ENCODE measurements at places on chromosomes 1 and 21.

GRCh38 chr1:55490547-55490946 is 275.4 kb upstream of the USP24 start:
- no peak for DNase-seq

GRCh38 chr1:226470921-226471866 is 63.3 kb upstream of the PARP1 start:
- DNase-seq, result no peak

GRCh38 chr1:235075048-235075776 is 53.4 kb downstream of the TOMM20 start:
- DNase-seq, result no peak

DNA sequence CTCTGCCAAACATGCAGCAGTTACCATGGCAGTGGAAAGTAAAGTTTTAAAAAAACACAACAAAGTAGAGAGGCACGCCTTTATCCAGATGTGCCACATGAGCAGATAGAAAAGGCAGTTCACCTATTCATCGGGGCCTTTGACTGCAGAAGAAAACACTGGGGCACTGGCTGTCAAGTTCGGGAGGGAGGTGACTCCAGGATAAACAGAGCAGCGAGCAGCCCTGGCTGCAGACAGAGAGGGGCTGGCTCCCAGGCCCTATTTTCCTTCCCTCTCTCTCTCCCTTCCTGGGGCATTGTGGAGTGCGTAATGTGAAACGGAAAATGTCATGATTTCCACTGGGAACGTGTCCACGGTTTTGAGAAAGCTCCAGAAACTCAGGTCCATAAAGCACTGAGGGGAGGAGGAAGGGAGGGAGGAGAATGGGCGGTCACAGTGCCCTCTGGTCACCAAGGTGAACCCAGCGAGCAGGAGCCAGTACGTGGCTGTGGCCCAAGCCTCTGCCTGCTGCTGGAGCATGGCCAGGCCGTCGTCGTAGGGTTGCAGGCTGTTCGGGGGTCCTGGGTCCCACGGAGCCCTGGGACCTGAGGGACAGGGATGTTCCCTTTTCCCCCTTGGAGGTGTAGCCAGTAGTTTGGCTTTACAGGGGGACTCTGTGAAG is 114.7 kb upstream of the IRF2BP2 start:
- DNase-seq, result no peak

DNA sequence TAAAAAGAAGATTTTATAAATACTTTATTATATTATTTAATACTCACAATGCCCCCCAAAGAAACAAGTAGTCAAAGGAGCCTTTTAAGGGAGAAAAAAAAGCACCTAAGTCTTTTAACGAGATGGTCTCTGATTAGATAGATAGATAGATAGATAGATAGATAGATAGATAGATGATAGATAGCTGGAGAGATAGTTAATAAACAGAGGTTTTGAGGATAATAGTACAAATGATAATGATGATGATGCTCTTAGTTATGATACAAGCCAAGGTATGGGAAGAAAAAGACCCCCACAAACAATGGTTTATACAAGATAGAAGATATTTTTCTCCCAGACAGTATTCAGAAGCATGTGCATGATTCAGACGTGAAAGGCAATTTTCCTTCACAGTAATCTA is 14.6 kb upstream of the EDEM3 start:
- DNase-seq, result no peak

DNA sequence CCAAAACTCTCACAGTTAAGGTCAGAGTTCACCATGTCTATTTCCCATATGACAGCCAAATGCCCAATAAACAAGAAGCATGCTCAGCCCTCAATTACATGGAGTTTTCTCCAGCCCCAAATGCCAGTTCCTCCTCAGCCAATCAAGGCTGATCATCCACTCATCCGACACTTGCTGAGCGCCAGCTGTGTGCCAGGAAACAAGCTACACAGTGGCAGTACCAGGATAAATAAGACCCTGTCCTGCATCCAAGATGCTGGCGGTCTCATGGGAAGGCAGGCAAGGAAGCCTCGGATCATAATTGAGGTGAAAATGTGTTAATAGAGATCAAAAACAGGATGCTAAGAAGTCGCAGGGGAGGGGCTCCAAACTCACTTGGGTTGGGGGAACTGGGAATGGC is 7.7 kb downstream of the ZBTB17 start:
- peak; percentile 66 for DNase-seq

DNA sequence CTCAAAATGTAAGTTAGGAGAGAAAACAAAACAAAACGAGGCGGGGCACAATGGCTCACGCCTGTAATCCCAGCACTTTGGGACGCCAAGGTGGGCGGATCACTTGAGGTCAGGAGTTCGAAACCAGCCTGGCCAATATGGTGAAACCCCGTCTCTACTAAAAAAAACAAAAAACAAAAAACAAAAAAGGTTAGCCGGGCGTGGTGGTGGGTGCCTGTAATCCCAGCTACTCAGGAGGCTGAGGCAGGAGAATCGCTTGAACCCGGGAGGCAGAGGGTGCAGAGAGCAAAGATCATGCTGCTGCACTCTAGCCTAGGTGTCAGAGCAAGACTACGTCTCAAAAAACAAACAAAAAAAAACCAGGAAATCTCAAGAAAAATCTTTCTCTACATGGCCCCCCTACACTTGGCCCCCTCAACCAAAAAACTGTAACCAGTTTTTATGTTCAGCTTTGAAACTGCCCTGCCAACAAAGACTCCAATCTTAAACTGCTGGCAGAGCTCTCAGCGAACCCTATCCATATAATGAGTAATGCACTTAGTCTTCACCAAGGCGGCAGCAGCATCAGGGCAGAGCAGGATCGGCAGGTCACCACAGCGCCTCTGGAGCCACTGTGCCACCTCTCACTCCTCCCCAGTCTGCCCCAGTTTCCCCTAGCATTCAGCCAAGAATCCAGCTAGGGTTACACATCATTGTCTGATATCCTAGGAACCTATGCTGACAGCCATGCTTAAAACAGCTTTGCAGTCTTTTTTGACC is 71.7 kb downstream of the JAK1 start:
- DNase-seq, result no peak

GRCh38 chr1:106749906-106750305 is 306.6 kb upstream of the PRMT6 start:
- no peak for DNase-seq

DNA sequence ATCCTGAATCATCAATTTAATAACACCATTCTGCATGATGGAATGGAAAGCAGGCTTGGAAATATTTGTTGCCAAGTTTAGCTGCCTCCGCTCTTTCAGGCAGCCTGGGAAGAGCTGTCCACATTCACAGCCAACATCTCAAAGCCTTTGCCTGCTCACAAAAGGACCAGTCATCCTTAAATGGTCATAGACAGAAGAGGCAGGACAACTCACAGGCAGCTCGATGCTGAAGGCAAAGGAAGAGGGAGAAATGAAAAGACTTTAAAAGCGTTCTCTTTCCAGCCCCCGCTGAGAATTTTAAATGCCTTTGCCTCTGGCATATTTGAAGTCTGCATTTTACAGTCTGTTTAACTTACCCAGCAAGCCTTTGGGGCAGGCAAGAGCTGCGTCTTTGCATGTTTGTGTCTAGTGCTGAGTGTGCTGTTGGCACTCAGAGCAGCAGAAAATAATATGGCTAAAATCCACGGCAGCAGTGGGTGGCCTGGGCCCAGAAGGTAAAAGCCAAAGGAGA is 68.9 kb downstream of the NMNAT2 start:
- DNase-seq, result peak; percentile 67

GRCh38 chr1:17161926-17162800 is 42.8 kb upstream of the PADI1 start:
- no peak for DNase-seq

DNA sequence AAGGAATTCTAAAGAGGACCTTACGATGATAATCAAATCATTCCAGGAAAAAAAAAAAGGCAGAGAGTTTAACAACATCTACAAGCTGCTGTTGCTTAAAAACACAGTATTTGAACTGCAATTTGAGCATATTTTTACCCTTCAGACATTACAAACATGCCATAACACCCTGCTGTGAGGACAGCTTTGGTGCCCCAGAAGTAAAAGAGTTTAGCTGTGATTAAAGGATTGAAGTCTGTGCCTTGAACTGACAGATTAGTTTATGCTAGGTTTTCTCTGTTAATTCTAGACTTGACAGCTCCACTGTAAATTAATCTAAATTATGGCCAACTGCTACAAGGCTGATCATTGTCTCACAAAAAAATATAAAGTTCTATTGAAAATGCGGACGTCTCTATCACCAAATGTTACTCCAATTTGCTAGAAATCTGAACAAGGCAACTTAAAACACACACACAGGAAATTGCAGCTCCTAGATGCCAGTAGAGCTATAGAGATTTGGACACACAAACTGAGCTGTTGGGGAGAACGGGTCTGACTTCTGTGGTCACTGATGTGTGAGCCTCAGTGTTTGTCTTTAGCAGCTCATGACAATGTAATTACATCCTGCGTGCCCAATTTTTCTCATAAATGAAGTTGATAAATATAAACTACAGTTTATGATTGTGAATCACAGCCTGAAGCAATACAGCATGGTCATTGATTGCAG is 217.9 kb downstream of the NTNG1 start:
- DNase-seq, result no peak

DNA sequence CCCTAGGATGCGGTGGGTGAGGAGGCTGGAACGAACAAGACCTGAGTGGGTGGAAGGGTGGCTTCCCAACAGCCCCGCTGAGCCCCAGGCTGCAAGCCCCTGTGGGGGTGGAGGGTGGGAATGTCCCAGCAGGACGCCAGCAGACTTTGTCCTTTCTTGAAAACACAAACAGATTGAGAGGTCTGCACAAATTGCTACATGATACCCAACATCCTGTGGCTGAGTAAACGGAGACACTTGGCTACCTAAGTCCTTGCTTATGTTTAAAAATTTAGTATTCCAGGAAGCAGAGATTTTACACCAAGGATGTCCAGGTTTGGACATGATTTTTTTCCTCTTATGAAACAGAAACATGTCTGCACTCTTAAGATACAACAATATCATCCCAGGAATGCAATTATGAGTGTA is 11.8 kb upstream of the F3 start:
- DNase-seq, result no peak

GRCh38 chr1:38456531-38456876 is 403.1 kb downstream of the RRAGC start:
- no peak for DNase-seq

- no peak for DNase-seq
These were observed 87.2 kb downstream of the LAMC2 start for GRCh38 chr1:183273300-183273699.

- no peak for DNase-seq
These were observed 230.5 kb upstream of the ZRANB2 start for GRCh38 chr1:71311376-71311775.

DNA sequence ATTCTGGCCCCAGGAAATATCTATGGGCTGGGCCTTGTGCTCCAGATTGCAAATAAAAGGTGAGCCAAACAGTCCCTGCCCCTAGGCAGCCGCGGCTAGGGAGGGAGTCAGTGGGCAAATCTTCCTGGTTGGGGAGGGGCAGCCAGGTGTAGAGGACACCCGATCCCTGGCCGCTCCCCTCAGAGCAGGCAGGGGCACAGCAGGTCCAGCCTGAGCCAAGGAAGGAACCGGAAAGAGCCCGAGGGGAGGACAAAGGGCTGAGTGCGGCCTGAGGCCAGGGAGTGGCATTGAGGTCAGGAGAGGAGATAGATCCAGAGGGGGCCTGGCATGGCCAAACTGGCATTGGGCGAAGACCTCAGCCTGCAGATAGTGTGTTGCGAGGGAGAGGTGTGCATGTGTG is 36.6 kb upstream of the ARF1 start:
- DNase-seq, result no peak

- DNase-seq, result no peak
These were observed 4.8 kb upstream of the GNPAT start for GRCh38 chr1:231236208-231236591.

- DNase-seq, result no peak
These were observed 103.6 kb upstream of the EDEM3 start for GRCh38 chr1:184858288-184858687.

- no peak for DNase-seq
These were observed 24.1 kb upstream of the DESI2 start for GRCh38 chr1:244628789-244629188.

- DNase-seq, result no peak
These were observed 339.4 kb upstream of the SNX7 start for GRCh38 chr1:98322086-98322485.

GRCh38 chr1:223308136-223308535 is 55.8 kb downstream of the SUSD4 start:
- no peak for DNase-seq

DNA sequence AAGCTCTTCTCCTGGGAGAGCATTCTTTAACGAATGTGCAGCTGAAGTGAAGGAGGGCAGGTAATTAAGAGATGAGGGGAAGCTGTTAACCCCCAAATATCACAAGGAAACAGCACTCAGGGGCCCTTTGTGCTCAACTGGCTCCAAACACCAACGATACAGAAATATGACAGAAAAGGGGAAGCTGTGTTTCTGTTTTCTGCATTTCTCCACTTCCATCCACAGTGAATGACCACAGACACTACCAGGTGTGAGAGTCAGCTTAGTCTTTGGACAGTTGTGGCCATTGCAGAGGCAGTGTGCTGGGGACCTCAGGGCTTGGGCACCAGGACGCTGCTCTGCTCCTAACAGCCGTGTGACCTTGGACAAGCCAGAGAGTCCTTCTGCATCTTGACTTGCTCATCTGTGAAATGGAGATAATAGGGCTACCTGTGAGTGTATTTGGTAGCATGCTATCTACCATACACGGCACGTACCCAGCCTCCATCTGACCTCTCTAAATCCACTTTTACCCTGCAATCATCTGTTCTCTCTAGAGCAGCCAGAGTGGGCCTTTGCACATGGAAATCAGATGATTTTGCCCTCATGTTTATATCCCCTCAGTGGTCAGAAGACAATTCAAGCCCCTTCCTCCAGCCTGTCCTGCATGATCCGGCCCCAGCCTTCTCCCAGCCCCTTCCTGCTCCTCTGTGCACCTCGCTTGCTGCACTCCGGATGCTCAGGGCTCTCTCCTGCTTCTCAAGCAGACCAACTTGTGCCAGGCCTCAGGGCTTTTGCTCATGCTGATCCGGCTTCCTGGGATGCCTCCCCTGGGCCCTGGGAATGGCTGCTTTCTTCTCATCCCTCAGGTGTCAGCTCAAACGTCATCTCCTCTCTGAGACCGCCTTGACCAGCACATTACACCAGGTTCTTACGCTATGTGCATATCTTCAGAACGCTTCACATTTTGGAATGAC is 4.7 kb upstream of the TINAGL1 start:
- no peak for DNase-seq

GRCh38 chr1:224617410-224618355 is 1.6 kb downstream of the CNIH3 start:
- DNase-seq, result no peak

GRCh38 chr1:210490781-210491180 is 162.1 kb downstream of the HHAT start:
- no peak for DNase-seq
